Sciatic nerve (tissue), 2 donors: ENCODE measurements at places on chromosomes 2 and 18.
A peak's percentile ranks its signal among the peaks of the same experiment; 100 is the strongest.

DNA sequence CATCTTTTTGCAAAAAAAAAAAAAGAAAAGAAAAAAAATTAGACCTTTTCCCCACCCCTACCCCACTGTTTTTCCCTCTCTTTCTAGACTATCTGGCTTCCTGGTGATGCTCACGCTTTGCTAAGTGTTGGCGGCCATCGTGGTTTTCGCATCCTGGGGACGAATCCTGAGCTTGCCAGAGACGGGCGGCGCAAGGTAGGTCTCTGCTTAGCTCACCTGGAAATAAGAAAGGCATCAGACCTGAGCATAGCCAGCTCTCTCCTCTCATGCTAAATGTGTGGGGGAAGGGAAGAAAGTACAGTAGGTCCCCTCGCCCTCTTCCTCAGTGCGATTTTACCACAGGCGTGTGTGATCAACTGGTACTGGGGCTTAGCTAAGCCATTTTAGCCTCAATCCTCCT is 90.5 kb downstream of the KLHL29 start:
- peak; percentile 35 for DNase-seq

GRCh38 chr18:70448588-70448987 is 159.7 kb downstream of the SOCS6 start:
- DNase-seq: no peak

DNA sequence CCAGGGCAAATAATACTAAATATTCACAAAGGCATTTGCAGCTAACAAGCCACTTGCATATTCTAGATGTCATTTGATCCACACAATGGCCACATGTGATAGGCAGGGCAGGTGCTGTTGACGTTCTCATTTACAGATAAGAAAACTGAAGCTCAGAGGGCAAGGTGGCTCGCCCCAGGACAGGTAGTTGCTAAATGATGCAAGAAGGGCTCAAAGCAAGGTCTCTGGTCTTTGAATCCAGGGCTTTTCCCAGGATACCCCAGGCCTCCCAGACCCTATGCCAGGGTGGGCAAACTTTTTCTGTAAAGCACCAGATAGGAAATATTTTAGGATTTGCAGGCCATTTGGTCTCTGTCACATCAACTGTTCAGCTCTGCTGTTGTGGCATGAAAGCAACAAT is 35.1 kb downstream of the LOXHD1 start:
- DNase-seq: no peak

DNA sequence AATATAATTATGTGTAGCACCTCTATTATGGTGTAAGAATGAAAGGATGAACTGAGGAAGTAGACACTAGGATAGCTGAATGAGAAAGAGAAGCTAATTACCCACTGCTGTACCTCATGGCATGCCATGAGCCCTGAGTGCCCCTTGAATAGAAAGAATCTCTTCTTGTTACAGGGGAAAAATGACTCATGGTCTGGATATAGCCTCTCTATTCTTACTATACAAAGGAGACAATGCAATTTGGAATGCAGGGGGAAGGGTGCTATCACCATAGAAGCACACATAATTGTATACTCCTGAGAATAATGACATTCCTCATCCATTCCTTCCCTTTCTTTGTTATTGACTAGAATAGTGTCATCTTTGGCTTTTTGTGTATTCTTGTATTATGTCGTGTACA is 385.2 kb downstream of the CDH7 start:
- no peak for DNase-seq

GRCh38 chr2:38430597-38431207 is 53.6 kb upstream of the ATL2 start:
- DNase-seq: no peak

GRCh38 chr2:165120740-165121467 is 82.9 kb downstream of the SCN3A start:
- no peak for DNase-seq

DNA sequence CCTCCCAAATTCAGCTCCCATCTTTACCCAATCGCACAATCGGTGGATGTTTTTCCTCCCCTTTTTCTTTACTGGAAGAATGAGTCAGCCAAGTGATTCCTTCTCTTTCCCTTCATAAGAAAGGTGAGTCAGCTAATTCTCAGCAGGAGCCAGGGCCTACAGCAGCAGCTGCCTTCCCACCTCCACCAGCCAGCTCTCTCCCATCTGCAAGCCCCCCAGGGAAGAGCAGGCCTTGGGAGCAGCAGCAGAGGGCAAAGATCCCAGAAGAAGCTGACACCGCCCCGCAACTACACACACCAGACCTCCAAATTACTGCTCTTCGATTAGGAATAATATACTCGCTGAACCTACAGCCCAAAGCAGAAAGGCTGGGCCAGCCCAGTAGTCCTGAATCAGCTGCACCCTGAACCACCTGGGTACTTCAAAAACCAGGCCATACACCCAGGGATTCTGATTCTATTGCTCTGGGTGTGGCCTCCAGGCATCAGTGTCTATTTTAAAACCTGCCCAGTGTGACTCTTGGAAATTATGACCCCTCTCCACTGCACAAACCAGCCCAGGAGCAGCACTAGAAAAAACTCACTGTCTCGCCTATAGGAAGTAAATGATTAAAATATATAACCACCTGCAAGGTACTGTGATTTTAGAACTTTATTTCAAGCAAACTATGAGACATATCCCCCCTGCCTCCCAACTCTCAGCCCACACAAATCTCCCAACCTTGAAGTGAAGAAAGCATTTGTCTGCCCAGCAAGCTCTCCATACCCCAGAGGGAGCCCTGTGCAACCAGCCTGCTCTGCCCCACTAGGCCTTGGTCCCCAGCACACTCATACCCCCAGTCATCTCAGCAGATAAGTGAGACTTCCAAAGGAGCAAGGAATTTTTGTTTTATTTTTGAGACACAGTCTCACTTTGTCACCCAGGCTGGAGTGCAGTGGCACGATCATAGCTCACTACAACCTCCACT is 7.3 kb downstream of the SFXN5 start:
- DNase-seq: peak; percentile 32

DNA sequence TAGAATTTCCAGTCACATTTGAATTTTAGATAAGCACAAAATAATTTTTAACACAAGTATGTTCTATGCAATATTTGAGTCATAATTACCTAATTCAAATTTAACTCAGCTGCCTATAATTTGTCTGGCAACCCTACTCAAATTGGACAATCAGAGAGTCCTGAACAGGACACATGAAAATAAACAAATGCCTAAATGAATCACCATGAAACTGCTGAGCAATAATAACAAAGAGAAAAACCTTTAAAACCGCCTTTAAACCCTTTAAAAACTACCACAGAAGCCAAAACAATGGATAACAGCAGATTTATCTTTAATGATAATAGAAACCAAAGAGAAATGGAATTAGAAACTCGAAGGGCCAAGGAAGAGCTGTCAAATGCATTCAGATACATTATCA is 39.5 kb downstream of the ARL4C start:
- no peak for DNase-seq

DNA sequence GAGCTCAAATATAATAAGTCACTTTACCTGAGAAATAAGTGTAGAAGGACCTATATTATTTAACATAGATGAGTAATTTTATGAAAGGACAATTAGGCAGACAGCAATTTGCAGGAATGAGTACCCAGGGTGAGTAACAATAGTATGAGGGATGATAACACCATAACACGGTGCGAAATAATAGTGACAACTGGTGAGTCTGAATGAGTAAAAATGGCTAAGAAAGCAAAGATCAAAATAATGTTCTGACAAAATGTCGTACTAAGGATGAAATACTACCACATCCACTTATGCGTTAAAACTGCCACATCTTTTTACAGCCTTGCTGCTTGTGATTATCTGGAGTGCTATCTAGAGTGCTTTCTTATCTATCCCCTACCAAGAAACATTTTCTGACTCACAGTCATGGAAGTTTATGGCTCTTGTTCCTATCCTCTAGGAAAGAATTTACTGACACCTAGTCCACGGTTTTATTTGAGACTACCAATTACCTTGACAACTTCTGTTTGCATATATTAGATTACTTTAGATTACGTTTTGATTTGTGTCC is 929.7 kb downstream of the LRP1B start:
- DNase-seq: no peak

DNA sequence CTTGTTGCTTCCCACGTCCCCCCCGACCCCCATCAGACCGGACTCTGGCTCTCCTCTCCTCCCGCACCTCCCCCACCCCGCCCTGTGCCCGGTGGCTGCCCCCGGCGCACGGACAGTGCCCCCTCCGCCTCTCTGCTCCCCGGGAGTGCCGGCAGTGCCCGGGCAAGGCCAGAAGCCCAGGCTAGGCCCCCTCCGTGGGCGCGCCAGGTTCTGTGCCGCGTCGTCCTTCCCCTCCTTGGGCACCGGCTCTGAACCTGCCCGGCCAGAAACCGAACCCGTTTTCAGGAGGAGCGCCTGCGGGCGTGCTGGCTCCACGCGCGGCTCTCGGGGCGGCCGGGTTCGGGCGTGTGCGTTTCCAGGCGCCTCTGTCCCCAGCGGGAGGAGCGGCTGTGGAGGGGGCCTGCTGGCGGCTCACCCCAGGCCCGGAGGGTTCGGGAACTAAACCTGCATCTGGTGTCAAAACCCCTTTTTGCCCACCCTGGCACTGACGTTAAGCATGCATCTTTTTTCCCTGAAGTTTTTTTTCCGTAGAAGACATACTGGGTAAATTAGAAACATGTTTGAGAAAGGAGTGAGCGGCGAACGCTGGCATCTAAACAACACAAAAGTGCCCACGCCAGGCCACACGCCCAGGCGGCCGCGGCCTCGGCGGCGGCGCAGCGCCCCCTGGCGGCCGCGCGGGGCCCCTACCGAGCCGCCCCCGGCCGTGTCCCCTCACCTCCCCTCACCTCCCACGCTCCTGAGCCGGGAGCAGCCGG is 123.9 kb upstream of the SLC1A4 start:
- peak; percentile 74 for DNase-seq

DNA sequence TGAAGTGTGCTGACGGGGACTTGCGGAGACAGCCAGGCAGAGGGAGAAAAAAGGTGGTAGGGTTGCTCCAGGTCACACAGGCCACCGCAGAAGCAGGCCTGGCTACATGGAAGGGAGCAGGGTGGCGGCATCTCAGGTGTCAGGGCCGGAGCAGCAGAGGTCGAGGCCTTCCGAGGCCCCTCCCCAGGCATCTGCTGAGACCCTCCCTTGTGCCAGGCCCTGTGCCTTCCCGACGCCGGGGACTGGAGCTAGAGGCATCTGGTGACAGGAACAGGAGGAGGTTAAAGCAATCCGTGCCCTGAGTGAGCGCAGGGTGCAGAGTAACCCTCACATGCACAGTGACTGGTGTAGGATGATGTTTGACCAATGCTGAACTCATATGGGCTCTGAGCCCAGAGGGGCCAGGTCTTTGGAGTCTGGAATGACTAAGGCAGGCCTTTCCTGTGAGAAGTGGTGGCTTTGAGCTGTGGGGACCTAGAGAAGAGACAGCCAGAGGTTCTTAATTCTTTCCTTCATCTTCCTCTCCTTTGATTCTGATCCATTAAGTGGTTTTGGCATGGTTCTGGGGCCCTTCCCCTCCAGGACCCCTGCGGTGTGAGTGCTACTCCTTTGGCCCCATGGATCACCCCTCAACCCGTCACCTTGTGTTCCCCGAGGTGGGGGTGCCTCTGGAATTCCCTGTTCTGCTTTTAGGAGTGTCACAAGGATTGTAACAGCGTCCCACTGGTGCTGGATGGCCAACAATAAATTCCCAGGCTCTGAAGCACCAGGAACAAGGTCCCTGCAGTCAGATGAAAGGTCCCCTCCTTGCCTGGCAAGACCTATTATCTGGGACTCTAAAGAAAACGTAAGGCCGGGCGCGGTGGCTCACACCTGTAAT is 72.1 kb downstream of the KLHL29 start:
- no peak for DNase-seq

DNA sequence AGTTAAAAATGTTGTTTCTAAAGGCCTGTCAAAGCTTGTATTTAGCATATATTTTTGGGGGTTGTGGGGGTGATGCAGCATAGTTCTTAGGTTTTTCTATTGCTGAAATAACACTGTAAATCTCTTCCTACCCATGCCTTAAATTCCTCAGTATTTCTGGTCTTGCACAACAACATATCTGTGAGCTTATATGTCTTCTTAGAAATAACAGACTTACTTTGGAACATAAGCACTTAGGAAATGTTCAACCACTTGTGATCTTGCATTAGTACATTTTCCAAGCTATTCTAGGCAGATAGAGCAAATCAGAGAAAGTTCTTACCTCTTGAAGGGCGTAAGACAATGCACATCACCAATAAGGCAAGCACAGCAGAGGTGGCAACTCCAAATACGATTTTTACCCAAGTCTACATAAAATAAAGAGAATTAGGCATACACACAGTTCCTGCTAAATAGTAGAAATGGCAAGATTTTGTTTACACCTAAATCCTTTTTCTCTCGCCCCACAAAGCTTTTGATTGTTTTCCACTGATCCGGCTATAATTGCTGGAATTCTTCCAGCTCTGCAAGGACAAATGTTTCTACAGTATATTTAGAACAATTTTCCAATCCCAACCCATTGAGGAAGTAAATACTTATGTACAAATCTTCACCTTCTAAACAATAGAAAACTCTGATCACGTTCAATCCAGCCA is 512 bp downstream of the FAP start:
- DNase-seq: no peak

GRCh38 chr18:48059455-48060010 is 129.1 kb upstream of the SMAD2 start:
- no peak for DNase-seq

- DNase-seq: no peak
Measured at GRCh38 chr2:4745056-4745991, 946.9 kb upstream of the SOX11 start.

DNA sequence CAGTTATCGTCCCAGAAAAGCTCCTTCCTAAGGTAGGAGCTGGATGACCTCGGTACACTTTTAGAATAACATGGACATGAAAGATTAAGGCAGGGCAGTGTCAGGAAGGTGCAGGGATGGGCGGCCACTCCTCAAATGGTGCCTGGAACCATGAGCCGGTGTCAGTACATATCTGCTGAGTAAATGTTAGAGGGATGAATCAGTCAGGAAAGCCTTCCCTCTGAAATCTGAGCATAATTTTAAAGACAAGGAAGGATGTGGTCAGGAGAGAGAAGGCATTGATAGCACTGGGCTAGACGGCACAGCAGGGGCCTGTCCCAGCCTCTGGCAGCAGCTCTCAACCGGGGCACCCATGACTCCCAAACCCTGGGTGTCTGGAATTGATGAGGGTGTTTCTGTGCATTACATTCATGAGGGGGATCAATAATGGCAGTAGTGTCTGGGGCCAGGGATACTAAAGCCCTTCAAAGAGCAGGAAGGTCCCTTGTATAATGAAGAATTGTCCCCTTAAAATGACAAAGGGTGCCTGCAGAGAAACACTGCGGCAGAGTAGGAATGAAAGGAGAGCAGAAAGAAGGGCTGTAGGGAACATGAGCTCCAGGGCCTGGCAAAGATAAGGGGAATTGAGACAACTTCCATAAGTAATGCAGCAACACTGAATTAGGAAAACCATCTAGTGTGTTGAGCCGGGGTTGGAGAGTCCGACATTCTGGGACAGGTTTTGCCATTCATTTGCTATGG is 162.3 kb upstream of the REV1 start:
- DNase-seq: no peak

- no peak for DNase-seq
Measured at GRCh38 chr18:28961669-28962228, 784.8 kb upstream of the CDH2 start.

GRCh38 chr2:59250307-59250677 is 1009.2 kb upstream of the FANCL start:
- no peak for DNase-seq
